Smooth muscle cell of the brain vasculature (primary cell): ENCODE measurements at places on chromosomes 7 and 10.

DNA sequence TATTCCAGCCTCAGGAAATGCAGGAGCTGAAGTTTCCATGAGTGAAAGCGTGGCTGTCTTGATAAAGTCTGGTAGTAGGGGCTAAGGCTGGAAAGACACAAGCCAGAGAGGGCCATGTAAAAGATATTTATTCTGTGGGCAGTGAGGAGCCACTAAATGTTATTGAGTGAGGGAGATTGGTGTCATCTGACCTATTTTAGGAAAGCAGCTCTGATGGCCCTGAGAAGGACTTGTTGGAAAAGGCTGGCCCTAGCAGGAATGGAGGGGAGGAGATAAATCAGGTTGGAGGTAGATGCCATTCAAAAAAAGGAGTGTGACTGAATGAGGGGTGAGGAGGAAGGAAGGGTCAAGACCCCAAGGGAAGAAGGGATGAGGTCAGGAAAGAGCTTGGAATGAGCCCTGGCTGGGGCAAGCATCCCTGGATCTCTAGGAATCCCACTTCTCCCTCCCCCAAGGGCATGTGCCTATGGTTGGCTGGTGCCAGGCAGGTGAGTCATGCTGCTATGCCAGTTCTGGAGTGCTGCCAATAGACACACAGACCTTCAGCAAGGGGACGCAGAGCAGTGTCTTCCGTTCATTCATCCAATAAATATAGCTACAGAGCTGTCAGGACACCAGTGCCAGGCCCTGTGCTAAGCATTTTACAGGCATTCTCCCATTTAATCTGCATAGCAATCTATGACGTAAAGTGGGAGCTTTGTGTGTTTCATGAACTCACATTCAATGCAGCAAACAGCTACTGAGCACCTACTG is 2.0 kb downstream of the ANKRD2 start:
- DNase-seq: no peak

DNA sequence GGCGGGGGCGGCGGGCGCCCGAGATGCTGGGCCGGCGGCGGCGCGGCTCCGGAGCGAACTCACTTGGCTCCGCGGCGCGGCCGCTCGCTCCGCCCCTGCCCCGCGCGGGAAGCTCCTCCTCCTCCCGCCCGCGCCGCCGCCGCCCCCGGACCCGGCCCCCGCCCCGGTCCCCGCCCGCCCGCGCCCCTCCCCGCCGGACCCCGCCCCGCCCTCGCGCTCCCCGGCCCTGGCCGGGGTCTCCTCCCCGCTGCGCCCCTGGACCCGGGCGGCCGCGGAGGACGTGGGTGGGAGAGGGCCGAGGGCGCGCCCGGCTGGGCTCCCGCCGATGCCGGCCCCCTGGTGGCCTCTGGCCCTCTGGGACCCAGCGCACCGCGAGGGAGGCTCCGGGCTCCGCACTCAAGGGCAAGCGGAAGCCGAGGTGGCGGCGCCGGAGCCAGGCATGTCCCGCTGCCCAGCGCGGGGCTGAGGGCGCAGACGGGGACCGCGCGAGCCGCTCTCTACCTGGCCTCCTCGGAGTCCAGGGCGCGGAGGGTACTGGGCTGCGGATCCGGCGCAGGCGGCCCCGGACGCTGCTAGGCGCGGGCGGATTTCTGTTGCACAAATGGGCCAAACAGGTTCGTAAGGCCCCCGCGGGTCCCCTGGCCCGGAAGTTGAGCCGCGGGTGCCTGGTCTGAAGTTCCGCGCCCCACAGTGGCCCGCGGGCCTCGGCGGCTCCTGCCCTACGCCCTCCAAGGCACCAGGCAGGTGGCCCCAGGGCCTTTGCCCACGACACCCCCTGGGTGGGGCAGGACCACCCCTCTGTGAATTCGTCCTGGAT is at the start of gene TCERG1L:
Gene TCERG1L (minus strand): TSS at position 61 of the 817 bp plus-strand sequence. CDS start 86 bp downstream, outside the sequence.
- no peak for DNase-seq

GRCh38 chr7:44998153-44998871 is 1.7 kb upstream of the CCM2 start:
- DNase-seq: no peak

DNA sequence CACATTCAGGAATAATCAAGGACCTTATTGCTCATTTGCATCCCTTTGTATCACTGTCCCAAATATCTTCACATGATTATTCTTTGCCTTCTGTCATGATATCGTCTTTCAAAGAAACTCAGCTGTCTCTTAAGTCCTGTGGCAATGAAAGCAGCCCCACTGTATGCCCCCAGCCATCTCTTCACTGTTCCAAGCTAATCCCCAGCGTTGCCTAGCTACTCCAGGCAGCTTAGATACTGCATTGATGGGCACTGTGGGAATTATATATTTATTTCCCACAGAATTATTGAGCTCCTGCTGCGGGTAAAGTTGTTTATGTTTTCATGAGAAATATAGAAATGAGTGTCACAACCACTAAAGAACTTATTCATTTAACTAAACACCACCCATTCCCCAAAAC is 38.8 kb downstream of the SND1 start:
- DNase-seq: no peak

- no peak for DNase-seq
These were observed 72.0 kb upstream of the ANK3 start for GRCh38 chr10:60461688-60462087.

DNA sequence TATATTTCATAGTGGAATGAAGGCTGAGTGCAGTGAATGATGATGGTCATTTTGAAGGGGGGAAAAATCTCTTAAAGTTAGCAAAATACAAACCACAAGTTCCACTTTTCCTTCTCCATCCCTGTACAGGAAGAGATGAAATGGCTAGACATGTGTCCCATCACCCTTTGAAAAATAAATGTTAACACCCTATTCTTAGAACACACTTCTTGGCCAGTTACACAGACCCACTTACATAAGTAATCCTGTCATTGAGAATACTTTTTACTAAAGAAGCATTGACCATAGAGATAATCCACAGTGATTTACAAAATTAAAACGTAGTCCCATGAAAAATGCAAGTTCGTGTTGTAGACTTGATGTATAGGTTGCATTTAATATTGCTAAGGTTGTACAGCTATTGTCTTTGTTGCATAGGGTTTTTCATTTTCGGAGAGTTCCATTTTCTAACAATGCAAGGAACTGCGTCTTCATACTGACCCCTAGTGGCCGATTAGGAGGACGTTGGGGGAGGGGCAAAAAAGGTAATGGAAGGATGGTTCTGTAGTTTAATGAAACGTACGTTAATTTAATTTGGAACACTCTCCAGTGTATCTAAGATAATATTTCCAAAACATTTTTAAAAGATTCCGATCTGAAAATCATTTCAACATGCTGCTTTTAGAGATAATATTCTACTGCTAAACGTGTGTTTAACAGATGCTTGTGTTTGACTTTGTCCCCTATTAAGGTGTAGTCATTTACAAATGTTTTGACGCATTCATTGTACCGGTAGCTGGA is 60.9 kb downstream of the ARMC3 start:
- DNase-seq: peak; percentile 32

- DNase-seq: no peak
These were observed 26.2 kb downstream of the FAM171A1 start for GRCh38 chr10:15344876-15345285.
